ENCODE measurements at places on chromosomes 16 and 17.

DNA sequence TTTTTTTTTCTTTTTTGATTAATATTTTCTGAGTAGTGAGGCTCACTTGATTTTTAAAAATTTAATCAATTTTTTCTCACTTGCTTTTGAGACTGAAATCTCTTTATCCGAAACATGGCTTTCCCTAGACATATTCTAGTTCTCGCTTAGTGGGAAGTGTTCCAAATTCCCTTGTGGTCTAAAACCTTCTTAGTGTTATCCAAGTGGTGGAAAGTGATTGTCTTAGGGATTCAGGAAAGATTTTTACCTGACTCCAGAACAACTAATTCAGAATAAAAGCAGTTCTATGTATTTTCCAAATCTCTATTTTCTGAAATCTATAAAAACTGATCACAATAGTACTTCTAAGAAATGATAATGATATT is 178.8 kb downstream of the MAP2K6 start:
- no peak for DNase-seq

DNA sequence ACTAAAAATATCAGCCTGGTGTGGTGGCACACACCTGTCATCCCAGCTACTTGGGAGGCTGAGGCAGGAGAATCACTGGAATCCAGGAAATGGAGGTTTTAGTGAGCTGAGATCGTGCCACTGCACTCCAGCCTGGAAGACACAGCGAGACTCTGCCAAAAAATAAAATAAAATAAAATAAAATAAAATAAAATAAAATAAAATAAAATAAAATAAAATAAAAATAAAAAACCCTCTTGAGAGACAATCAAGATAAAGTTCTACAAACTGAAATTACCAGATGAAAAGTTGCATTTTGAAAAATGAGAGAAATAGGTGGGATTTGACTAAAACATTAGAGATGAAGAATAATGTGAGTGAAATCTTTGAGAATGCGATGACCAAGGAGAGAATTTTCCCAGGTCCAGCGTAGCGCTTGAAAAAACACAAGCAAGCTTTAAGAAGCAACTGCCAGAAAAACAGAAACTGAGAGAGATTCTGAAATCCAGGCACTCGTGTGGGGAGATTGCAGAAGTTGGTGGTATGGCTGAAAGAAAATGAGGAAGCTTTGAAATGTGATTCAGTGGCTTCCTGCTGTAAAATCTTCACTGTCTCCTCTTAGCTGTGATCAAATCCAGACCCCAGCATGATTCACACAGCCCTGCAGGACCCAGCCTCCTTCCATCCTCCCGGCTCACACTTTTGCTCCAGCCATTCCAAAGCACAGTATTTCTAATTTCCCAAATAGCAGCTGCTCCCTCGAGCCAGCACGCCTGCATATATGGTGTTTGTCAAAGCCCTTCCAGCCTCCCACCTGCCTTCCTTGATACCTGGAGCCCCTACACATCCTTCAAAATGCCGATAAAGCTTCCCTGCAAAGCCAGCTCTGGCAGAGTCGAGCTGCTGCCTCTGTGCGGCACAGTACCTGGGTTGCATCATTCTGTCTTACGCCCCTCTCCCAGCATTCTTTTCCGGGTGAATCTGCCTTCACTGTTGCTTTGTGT is 8.2 kb upstream of the CD300E start:
- peak; percentile 72 for DNase-seq

- DNase-seq, result peak; percentile 38
These were observed 377.8 kb downstream of the SNX29 start for GRCh38 chr16:12354296-12354833.

GRCh38 chr16:49740256-49740655 is 115.7 kb downstream of the ZNF423 start:
- no peak for DNase-seq

DNA sequence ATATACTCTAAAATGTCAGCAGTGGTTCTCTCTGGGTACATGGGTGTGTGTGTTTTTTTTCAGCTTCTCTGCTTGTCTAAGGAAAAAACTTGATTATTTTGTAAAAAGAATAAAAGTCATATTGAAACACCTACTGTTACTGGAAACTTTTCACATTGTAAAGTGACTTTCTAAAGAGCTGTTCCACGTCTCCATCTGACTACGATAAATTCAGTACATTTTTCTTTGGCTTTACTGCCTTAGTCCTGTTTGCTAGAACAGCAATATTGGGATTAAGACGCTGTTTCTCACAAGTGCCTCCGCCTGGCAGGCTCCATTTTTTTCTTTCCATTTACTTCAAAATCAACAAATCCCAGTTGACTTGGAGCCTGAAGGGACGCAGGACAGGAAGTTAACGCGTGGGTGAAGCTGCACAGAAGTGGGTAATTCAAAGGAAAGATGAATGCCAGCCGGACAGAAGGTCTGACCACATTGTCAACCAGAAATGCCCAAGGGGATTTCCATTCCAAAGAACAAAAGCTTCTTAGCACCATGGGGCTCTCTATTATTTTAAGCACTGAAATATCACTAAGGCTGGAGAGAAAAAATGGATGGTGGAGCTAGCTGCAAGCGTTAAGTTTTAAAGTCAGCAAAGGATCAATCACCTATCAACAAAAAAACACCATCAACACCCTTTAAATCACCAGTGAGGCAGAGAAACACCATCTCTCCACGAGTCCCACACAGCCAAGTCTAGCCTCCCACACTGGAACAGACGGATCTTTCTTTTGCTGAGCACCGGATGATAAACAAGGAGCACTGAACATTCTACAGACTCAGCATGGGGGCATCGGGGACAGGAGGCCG is 8.4 kb downstream of the GLOD4 start:
- no peak for DNase-seq

DNA sequence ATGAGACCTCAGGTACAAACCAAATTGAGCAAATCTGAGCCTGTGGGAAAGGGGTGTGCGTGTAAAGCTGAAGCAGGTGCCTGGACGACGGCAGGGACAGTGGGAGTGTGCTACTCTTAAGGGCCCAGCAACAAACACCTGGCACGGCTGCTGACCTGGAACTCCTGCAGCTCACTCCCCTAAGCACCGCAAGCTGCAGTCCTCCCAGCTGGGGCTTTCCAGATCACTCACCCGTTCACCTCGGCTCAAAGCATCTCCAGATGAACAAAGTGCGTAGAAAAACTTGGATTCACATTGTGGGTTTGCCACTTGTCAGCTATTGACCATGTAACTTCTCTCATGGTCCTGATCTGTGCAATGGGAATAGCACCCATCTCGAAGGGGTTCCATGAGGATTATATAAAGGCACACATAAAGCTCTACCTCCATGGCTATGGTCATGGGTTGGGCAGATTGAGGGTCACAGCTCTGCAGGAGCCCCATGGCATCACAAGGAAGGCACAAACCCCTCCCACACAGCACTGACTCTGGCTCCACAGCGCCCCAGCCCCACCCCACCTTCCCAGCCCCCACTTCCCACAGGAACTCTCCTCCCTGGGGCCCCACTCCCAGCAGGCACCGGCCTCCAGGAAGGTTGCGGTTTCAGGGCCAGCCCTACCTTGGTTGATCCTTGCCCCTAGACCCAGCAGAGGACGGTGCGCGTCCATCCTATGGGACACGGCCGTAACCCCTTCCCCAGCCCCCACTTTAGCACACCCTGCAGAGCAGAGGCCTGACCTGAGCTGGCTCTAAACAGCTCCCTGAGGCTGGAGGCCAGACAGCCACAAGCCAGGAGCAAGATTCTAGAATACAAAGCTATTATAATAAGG is 21.9 kb downstream of the ST3GAL2 start:
- DNase-seq, result no peak

DNA sequence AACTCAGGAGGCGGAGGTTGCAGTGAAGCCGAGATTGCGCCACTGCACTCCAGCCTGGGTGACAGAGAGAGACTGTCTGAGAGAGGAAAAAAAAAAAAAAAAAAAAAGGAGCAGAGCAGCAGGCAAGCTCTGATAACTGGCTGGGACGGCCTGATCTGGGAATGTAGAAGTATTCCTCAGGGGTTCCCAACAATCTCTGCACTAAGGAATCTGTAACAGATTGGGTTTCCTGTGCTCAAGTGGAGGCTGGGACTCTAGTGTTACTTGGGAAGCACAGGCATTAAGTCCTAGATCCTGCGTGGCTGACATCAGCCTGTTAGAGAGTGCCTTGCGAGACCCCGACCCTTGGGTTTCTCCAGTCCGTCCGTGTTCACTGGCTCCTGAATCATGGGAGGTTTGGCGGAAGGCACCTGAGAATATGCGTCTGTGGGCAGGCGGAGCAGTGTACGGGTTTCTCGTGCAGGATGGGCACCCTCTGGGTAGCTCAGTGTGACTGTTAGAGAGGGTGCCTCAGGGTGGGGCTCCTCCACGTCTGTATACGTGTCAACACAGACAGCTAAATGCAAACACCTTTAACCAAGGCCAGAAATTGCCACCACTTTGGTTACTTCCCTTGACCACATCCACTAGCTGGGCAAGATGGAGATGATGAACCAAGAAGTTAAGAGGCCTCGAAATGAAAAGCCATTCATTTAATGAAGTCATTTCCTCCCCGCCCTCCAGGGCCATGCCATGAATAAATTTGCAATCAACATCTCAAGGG is 174.9 kb upstream of the RPL38 start:
- DNase-seq, result no peak

- peak; percentile 97 for DNase-seq
These were observed 10.7 kb downstream of the SGSM2 start for GRCh38 chr17:2347805-2348685.

DNA sequence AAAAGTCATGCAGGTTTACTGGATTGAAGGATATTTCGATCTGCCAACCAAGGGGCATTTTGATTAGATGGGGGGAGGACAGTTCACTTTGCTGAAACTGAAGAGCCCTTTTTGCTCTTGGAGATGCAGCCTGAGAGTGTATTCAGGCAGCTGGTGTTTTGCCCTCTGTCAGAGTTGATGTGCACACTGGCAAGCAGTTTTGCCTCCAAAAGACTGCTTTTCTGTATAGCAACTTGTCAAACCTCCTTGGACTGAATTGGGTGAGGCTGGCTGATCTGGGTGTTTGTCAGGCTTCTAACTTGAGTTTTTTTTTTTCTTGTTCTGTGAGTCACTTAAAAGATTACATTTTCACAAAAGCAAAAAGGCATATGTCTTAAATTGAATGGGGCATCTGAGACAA is 22.6 kb upstream of the ANKFN1 start:
- no peak for DNase-seq

DNA sequence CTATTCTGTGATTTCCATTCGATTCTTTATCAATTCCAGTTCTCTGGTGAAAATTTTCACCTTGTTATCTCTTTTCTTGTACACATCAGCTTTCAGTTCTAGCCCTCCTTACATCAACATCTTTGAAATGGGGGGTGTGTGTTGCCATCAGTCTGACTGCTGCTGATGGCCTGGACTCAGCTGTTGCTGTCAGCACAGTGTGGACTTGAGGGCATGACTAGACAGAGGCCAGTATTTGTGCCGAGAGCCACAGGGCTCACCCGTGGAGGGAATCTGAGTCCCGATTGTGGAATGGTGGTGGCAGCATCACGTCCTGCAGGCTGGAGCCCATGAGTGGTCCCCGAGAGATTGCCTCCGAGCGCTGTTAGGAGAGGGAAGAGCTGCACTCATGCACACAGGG is 114.2 kb downstream of the RPTOR start:
- no peak for DNase-seq

DNA sequence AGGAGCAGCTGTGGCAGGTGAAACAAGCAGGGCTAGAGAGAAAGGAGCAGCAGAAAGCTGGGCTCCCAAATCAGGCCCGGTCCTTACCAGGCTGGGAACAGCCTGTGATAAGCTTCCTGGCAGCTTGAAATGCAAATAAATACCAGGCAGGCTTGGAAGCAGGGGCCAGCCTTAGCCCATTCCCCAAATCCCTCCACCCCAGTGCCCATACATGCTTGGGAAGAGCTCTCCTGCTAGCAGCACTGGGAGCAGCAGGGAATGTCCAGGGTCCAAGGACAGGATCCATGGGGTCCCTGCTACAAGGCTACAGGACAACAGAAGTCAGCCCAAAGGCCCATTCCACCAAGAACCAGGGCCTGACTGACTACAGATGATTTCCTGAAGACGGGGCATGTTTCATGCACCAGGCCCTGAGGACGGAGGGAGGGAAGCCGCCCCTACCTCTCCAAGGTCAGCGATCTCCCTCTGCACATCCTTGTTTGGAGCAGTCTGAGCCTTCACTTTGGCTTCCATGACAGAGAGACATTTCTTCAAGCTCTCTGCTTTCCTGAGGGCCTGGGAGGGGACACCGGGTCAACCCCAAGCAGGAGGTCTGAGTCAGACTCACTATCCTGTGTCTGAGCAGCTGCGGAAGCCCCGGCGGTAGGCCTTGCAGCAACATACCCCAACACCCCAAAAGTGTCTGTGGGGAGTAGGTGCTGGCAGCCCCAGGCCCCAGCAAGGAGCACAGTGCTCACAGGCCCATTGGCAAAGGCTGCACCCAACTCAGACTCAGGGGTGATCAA is 2.6 kb upstream of the EXOSC6 start:
- DNase-seq, result no peak

DNA sequence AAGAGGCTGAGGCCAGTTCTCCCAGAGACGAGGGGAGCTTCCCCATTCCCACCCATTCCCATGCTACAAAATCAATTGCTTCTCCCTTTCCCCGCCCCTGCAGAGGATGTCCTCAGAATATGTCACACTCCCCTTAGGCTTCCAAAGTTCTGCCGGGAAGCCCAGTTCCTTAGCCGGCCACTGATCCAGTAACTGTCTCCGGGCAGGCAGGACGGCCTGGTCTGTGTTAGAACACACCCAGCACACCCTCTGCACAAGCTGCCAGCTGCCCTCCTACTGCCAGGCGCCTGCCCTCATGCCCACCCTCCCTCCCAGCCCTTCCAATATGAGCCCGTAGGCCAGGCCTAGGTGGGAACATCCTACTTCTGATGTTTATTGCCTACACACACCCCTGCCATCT is 31.1 kb downstream of the SGSM2 start:
- DNase-seq, result no peak

- no peak for DNase-seq
These were observed 16.5 kb downstream of the ZP2 start for GRCh38 chr16:21194771-21195301.

DNA sequence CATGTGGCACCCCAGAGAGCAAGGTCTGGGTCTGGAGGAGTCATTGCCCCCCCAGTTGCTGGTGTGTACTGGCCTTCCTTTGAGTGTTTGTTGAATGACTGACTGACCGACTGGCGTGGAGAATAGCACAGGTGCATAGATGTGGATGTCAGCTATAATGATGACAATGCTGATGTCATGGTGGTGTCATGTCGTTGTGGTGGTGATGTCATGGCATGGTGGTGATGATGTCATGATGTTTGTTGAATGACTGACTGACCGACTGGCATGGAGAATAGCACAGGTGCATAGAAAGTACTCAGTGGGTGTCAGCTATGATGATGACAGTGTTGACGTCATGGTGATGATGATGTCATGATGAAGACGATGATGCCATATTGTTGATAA is 22.1 kb downstream of the TMEM114 start:
- DNase-seq, result peak; percentile 13
